ENCODE measurements at places on chromosomes 7 and 10.

DNA sequence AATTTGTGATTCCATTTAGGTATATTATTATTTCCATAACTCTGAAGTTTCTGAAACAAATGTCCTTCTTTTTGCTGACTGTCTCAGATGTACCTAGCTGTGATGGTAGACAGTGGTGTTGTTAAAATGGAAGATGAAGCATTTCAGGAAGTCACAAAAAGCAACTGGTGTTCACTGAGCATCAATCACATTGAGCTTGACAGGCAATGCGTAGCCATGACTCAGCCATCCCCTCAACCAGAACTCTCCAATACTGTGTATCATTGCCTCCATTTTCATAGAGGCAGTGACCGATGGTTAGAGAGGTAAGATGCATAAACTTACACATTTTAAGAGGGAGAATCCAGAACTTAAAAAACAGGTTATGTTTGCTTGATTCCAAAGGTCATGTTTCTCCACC is 434.0 kb downstream of the INHBA start:
- DNase-seq = no peak

DNA sequence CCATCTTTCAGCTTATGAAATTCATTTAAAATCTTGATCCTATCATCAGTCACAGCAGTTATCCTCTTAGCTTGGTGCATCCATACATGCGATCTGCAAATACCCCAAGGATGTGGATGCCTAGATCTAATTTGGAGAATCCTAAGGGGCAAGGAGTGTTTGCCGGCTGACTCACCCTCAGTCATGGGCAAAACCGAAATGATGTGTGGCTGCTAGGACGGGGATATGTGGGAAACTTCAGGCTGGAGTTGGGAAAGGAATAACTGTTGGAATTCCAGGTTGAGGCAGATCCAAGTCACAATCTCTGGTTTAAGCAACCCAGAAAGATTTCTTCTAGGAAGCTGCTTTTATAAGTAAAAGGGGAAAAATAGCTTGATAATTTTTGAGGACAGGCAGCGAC is 19.7 kb upstream of the GOT1 start:
- no peak for DNase-seq

- no peak for DNase-seq
Measured at GRCh38 chr10:775245-776075, 86.0 kb upstream of the DIP2C start.

DNA sequence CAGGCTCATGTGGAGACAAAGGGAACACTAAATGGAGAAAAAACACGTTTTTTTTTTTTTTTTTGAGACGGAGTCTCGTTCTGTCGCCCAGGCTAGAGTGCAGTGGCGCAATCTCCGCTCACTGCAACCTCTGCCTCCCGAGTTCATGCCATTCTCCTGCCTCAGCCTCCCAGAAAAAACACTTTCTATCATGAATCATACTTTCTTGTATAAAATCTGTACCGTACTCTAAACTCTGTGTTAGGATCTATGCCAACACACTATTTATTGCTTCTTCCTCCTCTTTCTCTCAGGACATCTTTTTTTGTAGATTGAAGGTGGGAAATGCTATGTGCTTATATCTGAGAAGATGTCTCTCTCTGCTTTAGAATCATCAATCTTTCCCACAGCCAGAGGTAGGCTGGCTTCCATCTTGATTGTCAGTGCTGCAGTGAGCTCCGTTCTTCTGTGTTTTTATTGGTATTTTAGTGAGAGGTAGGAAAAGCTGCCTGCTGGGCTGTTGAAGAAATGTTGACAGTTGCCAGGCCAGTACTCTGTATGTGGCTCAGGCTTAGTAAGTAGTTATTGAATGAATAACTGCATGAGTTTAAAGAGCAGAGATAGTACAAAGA is 101.1 kb downstream of the GPR85 start:
- DNase-seq = no peak

DNA sequence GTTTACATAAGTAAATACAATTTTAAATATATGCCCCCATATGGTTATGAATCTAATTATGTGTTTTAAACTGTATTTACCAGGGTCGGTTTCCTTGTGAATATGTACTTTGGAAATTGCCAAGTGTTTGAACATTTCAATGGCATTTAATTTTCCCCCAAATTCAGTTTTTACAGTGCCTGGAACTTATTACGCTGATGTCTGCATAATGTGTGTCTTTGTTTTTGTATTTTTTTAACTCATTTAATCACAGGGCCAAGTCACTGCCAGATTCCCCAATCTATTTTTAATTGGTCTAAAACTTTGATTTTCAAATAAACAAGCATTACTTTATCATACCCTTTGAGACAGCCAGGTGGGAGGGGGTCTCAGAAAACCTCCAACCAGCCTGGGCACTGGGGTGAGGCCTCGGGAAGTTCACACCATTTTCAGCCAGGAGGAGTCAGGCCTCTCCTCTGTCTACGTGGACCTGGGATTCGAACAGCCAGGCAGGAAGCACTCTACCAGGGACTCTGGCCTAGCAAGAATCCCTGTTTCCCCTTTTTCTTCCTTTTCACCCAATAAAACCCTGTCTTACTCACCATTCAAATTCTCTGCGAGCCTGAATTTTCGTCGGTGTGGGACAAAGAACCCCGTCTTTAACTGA is 151.5 kb upstream of the COL1A2 start:
- no peak for DNase-seq

All from T47D (cell line).